ENCODE measurements at places on chromosomes 12 and 14.

- no peak for DNase-seq
These were observed 601 bp downstream of the MDGA2 start for GRCh38 chr14:47674543-47675465.

DNA sequence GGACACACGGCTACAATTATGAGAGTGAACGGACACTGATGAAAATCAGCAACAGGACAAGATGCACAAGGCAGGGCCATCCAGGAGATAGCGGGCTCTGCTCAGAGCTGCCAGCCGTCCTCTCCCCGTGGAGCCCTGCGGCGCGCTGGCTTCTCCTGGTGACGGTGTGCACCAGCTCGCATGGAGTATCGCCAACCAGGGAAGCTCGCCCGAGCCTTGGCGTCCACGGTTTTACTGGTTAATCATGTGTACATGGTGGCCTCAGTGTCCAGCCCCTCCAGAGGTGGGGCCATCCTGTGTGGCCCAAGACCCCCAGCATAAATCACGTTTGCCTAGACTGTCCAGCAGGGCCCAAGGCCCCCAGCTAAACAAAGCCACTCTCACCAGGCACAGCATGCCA, 31.2 kb upstream of the DYNC1H1 start:
- no peak for DNase-seq

GRCh38 chr12:34404377-34405285, 382.3 kb downstream of the ALG10 start:
- DNase-seq, result no peak

DNA sequence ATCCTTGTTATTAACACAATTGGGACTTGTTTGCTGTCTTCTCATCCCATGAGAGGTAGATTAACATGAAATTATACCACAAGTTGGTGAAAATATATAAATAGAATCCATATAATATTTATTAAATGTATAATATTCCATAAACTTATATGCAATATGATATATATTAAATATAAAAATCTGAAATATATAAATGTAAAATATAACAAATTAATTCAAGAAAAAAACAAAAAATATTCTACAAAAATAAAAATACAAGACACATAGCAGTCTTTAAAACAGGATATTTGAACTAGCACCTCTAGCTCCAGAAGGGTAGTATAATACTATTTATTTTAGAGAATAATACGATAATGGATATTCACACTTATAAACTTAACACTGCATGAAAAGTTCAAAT, 603.3 kb upstream of the FLRT2 start:
- no peak for DNase-seq

GRCh38 chr14:90576581-90576980, 179.8 kb downstream of the CALM1 start:
- DNase-seq, result no peak

GRCh38 chr14:97874394-97874793, 1077.2 kb downstream of the VRK1 start:
- no peak for DNase-seq

Measured in midbrain (tissue), 1 donor.